ENCODE measurements at places on chromosomes 5 and 9.

DNA sequence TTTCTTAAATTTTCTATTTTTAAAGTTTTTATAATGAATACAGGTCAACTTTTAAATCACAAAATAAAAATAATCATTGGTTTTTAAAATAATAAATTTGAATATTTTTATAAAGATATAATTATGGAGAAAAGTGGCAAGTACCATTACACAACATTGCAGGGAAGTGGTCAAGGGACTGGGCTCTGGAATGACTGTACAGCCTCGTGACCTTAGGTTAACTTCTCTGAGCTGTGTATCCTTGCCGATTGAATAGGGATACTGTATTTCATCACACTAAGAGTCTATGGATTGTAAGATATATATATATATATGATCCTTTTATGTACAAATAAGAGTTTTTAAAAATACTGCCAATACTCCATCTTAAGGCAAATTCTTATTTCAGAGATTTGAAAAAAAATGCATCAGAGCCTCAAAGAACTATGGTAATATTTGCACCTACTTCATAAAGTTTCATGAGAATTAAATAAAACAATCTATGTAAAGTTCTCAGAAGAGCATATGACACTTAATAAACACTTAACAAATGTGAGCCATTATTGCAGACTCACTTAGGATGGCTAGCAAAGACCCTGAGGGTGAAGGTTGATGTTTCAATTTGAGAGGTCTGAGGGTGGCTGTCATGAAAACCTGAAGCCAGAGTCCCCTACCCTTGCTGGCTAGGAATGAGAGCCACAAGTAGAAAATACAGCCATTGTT, 136.5 kb downstream of the CCDC192 start:
- DNase-seq = no peak

DNA sequence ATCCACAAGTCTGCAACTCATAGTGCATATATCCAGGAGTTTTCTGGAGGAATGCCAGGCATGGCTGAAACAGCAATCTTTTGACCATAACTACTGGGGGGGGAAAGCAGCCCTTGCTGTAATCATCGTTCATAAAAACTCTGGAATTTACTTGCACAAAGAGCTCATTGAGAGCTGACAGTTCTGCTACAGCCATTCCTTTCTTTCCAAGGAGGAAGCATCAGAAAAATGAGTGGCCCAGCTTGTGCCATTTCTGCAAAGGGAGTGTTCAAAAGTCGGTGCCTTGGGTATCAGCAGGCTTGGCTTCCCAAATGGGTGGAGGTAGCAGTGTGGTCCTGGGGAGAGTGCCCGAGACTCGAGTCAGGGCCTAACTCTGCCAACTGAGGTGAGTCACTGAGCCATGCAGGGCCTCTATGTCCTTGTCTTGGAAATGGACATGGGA, 101.5 kb downstream of the GCNT1 start:
- peak; percentile 46 for DNase-seq

- no peak for DNase-seq
These were observed 14.4 kb upstream of the ARAP3 start for GRCh38 chr5:141696431-141696830.

DNA sequence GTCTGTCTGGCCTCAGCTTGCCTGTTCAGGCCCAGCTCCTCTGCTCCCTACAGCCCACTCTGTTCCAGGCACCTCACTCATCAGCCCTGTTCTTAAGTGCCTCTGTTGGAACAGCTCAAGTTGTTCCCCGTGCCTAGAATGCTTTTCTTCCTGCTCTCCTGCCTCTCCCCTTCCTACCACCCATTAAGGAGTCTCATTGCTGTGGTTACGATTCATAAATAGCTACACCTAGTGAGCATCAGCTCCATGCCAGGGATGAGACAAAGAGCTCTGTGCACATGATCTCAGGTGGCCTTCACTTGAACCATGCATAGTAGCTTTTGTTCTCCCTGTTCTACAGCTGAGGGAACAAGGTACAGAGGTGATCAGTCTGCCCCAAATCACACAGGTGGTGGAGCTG, 54.3 kb downstream of the PSD2 start:
- DNase-seq = no peak

DNA sequence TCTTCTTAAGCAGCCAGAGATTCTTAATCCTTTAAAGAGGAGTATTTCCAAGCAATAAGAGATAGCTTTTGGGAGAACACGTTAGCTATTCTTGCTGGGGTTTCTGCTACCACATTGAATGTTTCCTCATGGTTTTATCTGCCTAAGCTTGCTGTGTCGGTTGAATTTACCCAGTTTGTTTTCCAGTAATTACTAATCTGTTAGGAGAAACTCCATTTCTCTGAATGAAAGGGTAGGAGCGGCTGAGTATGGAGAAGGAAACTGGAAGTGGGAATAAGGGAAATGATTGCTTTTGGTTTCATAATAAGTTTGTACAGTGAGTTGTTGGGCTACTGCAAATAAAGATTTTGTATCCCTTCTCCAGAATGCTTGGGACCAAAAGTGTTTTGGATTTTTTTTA, 1.2 kb downstream of the JAK2 start:
- no peak for DNase-seq

- no peak for DNase-seq
These were observed 365.9 kb downstream of the DMAC1 start for GRCh38 chr9:7433508-7434292.

DNA sequence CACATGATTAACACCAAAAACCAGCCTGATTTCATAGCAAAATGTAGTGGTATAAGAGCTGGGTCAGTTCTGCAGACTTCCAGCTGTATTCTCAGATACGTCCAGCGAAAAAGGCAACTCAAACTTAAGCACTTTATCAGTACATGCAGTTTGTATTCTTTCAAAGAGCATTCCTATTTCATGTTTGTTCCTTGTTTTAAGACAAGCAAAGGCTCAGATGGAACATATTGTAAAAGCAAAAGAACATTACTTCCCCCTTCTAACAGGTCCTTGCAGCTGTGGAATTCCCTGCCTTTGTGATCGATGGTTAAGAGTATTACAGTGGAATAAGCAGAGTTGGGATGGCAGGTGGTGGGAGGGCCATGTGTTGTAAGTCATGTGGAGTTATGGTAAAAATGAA, 86.3 kb upstream of the GRHPR start:
- no peak for DNase-seq

DNA sequence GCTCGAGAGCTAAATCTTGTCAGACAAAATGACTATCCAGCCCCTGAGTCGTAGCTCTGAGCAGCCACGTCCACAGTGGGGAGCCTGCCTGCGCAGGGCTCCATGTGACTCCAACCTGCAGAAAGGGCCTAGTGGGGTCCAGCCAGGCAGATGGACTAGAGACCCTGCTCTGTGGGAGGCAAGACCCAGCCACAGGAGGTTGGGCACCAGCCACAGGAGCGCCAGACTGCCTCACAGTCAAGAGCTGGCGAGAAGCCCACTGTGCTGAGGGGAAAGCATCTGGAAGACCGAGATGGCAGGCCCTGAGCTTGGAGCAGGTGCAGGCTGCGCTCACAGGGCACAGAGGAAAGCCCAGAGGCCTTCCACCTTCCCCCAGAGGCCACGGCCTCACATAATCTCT, 61.4 kb downstream of the C5orf15 start:
- DNase-seq = no peak

DNA sequence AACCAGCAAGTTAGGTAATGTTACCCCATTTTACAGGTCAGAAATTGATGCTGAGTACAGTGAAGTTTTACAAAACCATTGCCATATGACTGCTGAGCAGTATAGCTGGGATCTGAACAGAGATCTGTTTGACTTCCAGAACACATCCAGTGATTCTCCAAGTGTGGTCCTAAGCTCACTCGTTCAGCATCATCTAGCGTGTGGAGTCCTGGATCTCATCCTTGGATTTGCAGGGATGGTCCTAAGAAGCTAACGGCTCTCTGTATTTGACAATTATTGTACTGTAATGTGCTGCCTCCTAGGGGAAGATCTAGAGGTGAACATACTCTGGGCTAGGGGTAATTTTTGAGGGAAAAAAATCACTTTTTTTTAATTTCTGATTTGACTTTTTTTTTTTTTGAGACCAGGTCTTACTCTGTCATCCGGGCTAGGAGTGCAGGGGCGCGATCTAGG, 1.4 kb downstream of the SLC26A2 start:
- DNase-seq = peak; percentile 52

- peak; percentile 35 for DNase-seq
These were observed at the start of gene SH3TC2 for GRCh38 chr5:149063017-149063687. Gene SH3TC2, minus strand, starts transcription at chr5:149063062. Its CDS starts 40 bp downstream, at chr5:149063022.

GRCh38 chr9:137543237-137543963, 6.8 kb downstream of the PNPLA7 start:
- no peak for DNase-seq

DNA sequence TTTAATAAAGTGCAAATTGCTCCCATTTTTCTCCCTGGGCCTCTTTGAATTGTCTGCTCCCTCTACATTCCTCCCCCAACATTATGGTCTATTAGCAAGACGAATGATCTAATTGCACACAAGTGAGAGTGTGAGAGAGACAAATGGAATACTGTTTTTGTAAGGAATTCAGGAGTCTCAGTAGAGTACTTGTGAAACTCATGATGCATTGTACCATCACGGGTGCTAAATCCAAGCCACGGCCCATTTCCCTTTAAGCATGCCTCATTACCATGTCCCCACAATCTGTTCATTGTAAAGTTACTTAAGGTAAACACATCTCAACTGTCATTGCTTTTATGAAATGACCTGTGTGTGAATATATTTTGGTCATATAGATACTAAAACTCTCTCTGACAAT, 62.8 kb downstream of the CD180 start:
- no peak for DNase-seq

DNA sequence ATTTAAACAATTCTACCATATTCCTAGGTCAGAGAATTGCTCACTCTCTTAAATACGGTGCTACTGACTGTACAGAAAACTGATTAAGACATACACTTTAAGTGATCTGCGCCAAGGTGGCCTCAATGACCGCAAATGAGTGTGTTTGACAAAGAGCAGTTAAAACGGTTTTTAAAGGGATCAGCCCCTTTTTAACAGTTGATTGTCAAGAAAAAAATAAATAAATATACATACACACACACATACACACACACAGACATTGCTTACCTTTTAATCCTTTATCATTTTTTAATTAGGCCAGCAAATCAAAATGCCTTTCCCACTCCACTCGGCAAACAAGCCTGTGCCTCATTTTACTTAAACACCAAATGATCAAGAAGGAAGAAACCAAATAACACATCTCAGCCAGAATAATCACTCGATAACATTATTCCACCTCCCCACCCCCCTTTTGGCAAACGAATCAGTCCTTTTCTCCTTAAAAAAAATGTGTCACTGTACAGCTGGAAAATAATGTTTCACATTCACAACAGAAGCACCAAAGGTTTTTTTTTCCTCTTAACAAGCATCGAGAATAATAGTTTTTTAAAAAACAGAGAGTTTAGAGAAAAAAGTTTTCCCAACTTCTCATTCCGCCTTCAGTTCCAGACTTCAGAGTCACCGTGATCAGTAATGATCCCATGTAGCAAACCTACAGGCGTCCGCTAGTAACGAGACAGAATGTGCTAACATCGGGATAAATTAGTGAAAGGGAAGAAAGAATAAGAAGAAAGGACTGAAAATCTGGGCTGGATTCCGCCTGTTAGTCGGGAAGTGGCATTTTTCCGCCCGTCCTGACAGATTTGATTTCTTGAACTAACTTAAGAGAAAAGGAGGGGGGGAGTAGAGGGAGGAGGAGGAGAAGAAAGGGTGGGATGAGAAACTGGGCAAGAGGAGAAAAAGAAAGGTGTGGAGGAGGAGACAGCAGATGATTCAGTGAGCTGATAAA, at the start of gene ZNF608:
Gene ZNF608 (minus strand): TSS at position 712 of the 988 bp plus-strand sequence. CDS start 1,650 bp downstream, outside the sequence.
- DNase-seq = peak; percentile 87

GRCh38 chr9:87863882-87864465, 18.7 kb upstream of the SPATA31E1 start:
- DNase-seq = no peak

- no peak for DNase-seq
These were observed 12.2 kb upstream of the ALDH1B1 start for GRCh38 chr9:38380230-38380871.

GRCh38 chr9:32092031-32092430, 292.4 kb upstream of the ACO1 start:
- DNase-seq = no peak

DNA sequence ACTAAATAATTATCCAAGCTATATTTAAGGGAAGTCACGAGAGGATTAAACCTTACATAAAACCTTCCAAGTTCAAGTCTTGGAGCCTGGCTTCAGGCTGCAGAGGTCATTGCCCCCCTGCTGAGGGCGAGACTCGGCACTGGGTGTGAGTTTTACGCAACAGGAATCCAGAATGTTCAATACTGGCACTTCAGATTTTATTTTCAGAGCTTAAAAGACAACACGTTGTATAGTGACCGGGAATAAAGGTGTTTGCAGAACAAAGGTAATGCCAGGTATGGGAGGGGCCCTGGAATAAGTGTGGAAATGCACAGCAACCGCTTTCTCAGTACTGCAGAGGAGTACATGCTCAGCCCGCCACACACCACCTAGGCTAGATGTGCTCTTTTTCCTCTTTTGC, 207.0 kb downstream of the GAPVD1 start:
- DNase-seq = no peak

DNA sequence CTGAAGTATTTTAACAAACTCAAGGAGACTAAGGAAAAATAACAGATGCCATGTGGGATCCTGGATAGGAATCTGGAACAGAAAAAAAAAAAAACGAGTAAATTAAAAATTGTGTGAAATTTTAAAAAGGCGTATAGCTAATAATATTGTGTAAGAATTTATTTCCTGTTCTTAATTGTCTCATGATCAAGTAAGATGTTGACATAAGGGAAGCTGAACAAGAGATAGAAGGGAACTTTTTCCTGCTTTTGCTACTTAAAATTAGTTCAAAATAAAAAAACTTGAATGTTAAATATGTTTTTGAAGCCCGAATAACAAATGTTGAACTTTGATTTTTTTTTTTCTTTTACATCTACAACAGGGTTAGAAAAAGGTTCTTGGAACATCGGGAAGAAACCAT, 10.5 kb downstream of the SNAPC3 start:
- DNase-seq = no peak

DNA sequence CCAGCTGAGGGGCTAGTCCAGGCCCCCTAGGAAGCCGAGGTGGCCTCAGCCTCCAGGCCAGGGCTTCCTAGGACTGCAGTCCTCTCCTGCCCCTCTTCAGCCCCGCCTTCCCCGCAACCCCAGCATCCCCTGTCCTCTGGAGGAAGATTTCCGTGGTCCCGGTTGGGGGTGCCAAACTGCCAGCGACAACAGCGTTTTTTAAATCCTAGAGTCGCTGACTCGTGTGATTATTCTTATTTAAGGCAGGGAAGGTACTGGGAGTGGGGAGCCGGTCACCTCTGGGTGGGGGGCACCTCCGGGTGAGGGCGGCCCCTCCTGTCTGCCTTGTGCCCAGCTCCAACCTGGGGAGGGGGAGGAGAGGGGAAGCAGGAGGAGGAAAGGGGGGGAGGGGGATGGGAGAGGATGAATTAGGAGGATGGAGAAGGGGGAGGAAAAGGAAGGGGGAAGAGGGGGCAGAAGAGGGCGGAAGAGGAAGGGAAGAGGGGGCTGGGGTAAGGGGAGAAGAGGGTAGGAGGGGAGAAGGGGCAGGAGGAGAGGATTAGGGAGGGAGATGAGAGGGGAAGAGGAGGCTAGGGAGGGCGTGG, 173.1 kb upstream of the IER5L start:
- no peak for DNase-seq

Measured in fibroblast of gingiva (primary cell).